Sigmoid colon (tissue), 7 donors: ENCODE measurements at places on chromosomes 6 and 20. TPM values are rescaled to one million over a fixed set of nuclear protein-coding genes. Genes with fewer than 3 reads are reported as not detected.

- DNase-seq: no peak
Observed at GRCh38 chr6:46217671-46218131, 46.9 kb upstream of the ENPP5 start.

DNA sequence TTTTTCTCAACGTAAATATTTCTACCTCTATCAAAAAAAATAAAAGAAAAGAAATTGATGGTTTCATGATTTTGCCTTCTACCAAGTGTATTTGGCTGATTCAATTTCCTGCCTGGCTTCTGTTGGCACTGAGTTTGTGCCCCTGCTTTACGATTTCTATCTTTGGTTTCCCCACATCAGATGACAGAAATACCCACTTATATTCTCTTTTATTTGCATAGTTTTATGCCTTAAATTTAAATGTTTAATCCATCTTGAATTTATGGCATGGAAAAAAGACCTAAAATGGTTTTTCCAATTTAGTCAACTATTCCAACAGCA, 34.3 kb downstream of the RNF24 start:
- no peak for DNase-seq

GRCh38 chr6:148214667-148215066, 128.0 kb upstream of the SASH1 start:
- DNase-seq: no peak

DNA sequence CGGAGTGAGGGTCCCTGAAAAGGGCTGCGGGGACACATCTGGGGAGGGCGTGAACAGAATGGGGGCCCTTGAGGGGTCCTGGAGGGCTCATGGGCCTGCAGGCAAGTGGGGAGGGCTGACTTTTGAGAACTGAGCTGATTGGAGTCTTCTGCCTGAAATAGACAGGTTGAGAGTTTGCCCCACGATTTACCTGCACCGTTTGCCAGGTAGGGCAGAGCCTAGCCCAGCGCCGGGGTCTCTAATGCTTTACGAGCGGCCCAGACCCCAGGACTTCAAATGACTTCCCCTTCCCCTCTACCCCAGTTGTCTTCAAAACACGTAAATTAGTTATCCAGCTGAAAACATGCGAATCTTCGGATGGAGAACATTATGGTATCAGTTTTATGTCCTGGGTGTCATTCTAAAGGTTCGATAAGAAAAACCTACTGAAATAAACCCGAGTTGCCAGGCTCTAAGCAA, 1.3 kb downstream of the PLCB1 start:
- DNase-seq: no peak

DNA sequence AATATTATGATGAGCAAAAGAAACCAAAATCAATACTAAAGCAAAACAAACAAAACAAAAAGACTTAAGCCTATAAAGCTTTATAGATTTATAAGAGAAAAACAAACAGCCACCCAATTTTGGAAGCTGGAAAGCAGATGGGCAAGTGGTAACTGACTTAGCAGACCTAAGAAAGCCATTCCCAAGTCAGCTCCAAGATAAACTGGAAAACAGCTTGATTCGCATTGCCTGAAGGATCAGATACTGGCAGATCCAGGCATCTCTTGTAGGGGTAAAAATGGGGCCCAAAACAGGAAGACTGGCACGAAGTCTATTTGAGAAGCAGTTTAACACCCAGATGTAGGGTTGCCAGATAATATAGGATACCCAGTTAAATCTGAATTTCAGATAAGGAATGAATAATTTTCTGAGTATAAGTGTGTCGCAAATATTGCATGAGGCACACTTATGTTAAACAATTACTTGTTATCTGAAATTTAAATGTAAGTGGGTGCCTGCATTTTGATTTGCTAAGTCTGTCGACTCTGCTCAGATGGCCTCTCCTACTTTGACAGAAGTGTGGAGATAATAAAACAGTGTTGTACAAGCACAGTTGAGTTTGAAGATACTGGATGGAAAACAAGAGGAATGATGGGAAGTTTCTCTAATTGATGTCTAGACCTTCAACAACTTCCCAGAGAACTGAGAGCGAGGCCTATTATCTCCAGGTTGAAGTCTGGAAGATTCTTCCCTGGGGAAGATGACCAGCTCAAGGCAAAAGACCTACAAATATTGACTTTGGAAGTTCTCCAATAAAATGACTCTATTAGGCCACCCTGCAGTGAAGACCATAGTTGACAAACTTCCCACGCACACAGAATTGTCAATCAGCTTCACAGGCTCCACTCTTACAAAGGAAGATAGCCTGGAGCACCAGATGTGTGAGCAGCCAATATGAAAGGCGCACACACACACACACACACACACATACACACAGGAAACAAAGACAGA, 113.4 kb downstream of the FAM50B start:
- DNase-seq: no peak

- DNase-seq: no peak
Observed at GRCh38 chr6:46760925-46761324, 14.2 kb downstream of the ANKRD66 start.

ANGPT4 gene
- 0.27 TPM for total RNA-seq

IPCEF1 gene
- 0.66 TPM for total RNA-seq
